ENCODE measurements at places on chromosomes 4 and X. TPM values are rescaled to one million over a fixed set of nuclear protein-coding genes. Genes with fewer than 3 reads are reported as not detected.

REELD1 gene
- total RNA-seq, result not detected

GLRB gene
- total RNA-seq, result 1.0 TPM

PDCL2 gene
- not detected for total RNA-seq

MID1 gene
- total RNA-seq, result 7.6 TPM

MTNR1A gene
- not detected for total RNA-seq

FGFRL1 gene
- total RNA-seq, result 11.8 TPM

VGLL1 gene
- total RNA-seq, result 2.3 TPM

CBR4 gene
- 15.7 TPM for total RNA-seq

CXorf65 gene
- not detected for total RNA-seq

ELOVL6 gene
- 29.9 TPM for total RNA-seq

SLC4A4 gene
- 0.86 TPM for total RNA-seq

PHOX2B gene
- total RNA-seq, result not detected

ANK2 gene
- 3.5 TPM for total RNA-seq

RHOXF2 gene
- total RNA-seq, result not detected

STATH gene
- not detected for total RNA-seq

TRPC3 gene
- not detected for total RNA-seq

FMR1NB gene
- total RNA-seq, result not detected

POF1B gene
- total RNA-seq, result 9.1 TPM

KLHL13 gene
- total RNA-seq, result 5.1 TPM

ALB gene
- total RNA-seq, result not detected

Measured in hair follicular keratinocyte (primary cell).